ENCODE measurements at places on chromosomes 11 and 22. TPM values are rescaled to one million over a fixed set of nuclear protein-coding genes. Genes with fewer than 3 reads are reported as not detected.

DNA sequence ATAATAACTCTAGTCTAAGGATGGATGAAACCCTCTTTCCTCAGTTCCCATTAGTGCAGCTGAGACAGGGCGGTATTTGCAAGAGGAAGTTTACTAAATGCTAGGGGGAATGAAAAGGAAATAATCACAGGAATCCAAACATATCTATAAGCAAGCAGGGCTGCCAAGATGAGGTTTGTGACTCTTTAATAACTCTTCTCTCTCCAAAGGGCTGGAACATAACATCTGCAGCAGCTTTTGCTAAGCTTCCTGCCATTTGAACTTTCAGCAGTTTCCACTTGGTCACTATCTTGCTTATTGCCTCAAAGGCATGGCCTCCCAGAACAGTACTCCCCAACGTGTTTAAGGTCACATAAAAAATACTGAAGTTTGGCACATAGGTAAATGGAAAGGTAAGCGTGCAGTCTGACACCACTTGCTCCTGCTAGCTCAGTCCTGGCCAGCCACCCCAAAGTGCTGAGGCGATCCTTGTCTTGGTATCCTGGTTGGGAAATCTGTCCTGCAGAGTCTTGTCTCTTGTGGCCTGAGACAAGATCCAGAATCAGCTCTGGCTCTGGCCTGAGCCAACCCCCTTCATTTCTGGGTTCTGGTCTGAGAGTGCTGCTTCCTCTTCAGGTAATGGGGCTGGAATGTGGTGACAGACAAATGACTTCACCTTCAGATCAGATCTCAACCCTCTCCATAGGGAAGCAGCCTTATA is 81.8 kb downstream of the KCNC1 start:
- H3K27ac ChIP-seq = no peak overlapping the region
- no peak for DNase-seq
- H3K36me3 ChIP-seq = no peaks in the 10 kb centered on the region
- H3K4me3 ChIP-seq = no peak overlapping the region
- no peaks in the 10 kb centered on the region for H3K27me3 ChIP-seq
- H3K4me1 ChIP-seq = no peaks in the 10 kb centered on the region

DNA sequence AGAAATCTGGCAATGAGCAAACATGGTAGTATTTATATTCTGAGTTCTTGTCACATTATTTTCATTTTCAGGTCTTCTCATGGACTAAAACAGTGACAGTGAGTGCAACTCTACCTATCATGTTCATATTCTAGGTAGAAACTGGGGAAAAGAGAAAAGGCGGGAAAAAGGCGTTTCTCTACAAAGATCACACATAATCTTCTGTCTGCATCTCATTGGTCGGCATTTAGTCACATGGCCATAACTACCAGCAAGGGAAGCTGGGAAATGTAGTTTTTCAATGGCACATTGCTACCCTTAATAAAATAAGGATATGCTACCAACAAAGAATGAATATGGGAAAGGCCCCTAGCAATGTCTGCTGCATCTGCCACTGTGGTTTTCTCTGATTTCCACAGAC is 57.6 kb upstream of the B3GAT1 start:
- peaks cover 5% of the 10 kb centered on the region for H3K27me3 ChIP-seq
- H3K4me1 ChIP-seq = no peaks in the 10 kb centered on the region
- no peak for DNase-seq
- no peak overlapping the region for H3K4me3 ChIP-seq
- H3K27ac ChIP-seq = no peak overlapping the region

DNA sequence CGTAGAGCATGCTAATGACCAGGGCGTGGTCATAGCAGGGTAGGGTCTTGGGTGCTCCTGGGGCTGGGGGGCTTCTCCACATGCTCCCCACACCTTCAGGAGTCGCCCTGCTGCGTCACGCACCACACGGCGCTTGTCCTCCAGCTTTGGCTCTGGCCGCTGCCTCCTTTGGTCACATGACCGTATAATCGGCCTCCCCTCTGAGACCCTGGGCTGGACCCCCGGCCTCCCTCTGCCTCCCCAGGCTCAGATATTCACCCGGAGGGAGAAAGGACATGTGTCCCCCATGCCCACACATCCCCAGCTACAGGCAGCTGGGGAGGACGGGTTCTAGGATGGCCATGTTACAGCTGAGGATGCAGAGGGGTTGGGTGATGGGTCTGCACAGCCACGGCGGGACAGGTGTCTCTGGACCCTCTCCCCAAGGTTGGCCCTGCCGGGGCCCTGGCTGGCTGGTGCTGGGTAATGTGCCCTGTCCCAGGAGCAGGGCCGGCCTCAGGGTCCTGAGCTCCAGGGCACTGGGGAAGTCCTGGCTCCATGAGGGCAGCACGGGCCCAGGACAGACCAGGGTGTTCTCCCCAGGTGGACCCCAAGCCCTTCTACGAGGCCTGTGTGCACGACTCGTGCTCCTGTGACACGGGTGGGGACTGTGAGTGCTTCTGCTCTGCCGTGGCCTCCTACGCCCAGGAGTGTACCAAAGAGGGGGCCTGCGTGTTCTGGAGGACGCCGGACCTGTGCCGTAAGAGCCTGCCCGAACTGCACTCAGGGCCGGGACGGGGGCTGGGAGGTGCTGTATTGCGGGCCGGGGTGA is 14.5 kb downstream of the MUC2 start:
- H3K27me3 ChIP-seq = no peaks in the 10 kb centered on the region
- DNase-seq = no peak
- H3K36me3 ChIP-seq = no peaks in the 10 kb centered on the region
- no peak overlapping the region for H3K4me3 ChIP-seq

GRCh38 chr11:131957875-131958274 is 587.5 kb downstream of the NTM start:
- no peak overlapping the region for H3K27ac ChIP-seq
- H3K36me3 ChIP-seq = no peaks in the 10 kb centered on the region
- no peak for DNase-seq
- no peaks in the 10 kb centered on the region for H3K27me3 ChIP-seq
- H3K4me3 ChIP-seq = no peak overlapping the region

DNA sequence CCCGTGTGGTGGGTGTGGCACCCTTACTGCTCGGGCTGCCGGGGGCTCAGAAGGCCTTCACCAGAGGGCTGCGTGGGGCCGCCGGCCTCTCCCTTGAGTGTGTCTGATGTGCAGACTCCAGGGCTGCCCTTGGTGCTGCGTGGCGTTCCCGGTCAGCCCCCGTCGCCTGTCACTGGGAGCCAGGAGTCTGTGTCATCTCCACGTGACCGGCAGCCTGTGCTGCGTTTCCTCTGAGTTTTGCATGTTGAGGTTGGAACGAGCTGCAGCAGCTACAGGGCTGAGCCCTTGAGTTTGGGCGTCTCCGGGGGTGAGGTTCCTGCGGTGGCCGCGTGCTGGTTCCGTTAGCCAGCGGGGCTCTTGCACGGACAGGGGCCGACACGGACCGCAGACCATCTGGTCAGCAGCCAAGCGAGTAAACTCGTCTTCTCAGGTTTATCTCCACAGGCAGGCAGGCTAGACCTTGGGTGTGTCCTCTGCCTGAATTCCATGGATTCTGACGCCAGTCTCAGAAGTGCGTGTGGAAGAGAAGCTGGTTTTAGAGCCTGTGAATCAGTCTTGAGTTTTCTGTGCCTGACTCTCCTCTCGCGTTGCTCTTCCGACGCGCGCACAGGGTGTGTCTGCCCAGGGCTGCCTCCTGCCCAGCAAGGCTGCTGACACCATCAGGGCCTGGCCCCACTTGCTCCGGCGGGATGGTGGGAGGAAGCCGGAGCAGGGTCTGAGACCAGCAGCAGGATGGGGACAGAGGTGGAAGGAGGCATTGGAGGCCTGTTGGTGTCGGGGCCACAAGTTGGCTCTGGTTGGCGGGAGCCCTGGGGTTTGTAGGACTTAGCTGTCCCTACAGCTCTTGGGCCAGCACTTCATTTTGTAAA is 10.5 kb downstream of the PTDSS2 start:
- H3K36me3 ChIP-seq = peaks cover 4% of the 10 kb centered on the region
- DNase-seq = no peak
- no peak overlapping the region for H3K4me3 ChIP-seq
- H3K27ac ChIP-seq = no peak overlapping the region
- H3K27me3 ChIP-seq = no peaks in the 10 kb centered on the region
- peaks cover 15% of the 10 kb centered on the region for H3K4me1 ChIP-seq

- H3K27me3 ChIP-seq = no peaks in the 10 kb centered on the region
- no peak overlapping the region for H3K4me3 ChIP-seq
- no peaks in the 10 kb centered on the region for H3K4me1 ChIP-seq
- no peak for DNase-seq
- no peaks in the 10 kb centered on the region for H3K36me3 ChIP-seq
These were observed 229.2 kb upstream of the TBCEL start for GRCh38 chr11:120794748-120795147.

DNA sequence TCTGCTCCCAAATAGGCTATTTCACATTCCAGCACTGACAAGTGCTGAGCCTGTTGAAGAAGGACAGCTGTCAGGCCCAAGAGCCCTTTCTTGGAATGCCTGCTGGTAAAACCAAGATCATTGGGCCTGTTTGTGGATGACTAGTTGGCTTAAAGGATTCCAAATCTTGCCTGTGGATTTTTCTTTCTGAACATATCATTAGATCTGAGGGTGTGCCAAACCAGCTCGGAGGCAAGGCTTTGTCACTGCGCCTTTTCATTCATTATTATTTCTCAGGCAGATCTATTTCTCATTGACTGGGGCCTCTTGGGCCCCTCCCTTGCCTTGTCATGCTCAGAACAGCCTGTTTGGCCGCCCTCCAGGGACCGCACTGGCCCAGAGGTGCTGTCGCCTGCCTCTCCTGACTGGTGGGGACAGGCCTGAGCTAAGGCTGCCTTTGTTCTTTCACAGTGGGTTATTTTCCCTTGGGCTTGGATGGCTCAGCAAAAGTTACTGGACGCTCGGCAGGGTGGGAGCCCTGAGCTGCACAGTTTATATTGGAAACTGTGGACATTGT is 222.7 kb upstream of the SESN3 start:
- no peaks in the 10 kb centered on the region for H3K27me3 ChIP-seq
- no peak for DNase-seq
- H3K27ac ChIP-seq = no peak overlapping the region
- no peak overlapping the region for H3K4me3 ChIP-seq
- H3K36me3 ChIP-seq = no peaks in the 10 kb centered on the region
- H3K4me1 ChIP-seq = no peaks in the 10 kb centered on the region

DNA sequence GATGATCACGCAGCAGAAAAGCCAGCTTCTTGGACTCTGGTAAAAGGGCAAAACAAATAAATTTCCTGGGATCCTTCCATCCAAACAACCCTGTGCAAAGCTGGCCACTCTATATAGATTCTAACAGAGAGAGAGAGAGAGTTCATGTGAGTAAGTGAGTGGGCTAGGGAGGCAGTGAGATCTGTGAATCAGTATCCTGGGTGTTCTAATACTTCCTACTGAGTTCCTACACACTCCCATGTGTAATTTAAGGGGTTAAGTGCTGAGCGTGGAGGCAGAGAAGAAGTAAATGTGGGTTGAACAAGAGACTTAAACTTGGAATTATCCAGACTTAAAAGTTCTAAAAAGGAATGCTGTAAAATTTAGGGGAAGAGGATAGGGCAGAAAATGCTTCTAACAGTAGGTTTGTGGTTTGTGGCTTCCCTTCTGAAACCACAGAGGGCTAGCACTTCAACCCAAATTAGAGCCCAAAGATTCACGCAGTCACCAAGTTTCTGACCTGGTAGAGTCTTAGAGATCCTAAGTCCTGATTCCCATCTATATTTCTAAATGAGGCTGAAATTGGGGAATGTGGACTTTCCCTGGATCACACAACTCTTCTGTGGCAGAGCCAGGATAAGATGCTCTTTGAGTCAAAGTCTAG is 413.9 kb downstream of the TENM4 start:
- no peaks in the 10 kb centered on the region for H3K4me1 ChIP-seq
- H3K36me3 ChIP-seq = no peaks in the 10 kb centered on the region
- H3K27ac ChIP-seq = no peak overlapping the region
- DNase-seq = no peak

- no peak overlapping the region for H3K4me3 ChIP-seq
- no peaks in the 10 kb centered on the region for H3K27me3 ChIP-seq
- no peak for DNase-seq
- H3K27ac ChIP-seq = no peak overlapping the region
- no peaks in the 10 kb centered on the region for H3K36me3 ChIP-seq
- no peaks in the 10 kb centered on the region for H3K4me1 ChIP-seq
These were observed 196.4 kb downstream of the IGLL1 start for GRCh38 chr22:23383491-23384361.

GRCh38 chr11:30705913-30706675 is 119.9 kb upstream of the MPPED2 start:
- no peaks in the 10 kb centered on the region for H3K27me3 ChIP-seq

- peak; percentile 24 for DNase-seq
- no peaks in the 10 kb centered on the region for H3K4me1 ChIP-seq
- no peak overlapping the region for H3K27ac ChIP-seq
- H3K27me3 ChIP-seq = no peaks in the 10 kb centered on the region
- H3K4me3 ChIP-seq = no peak overlapping the region
- peaks cover 18% of the 10 kb centered on the region for H3K36me3 ChIP-seq
These were observed 16.3 kb upstream of the GPR83 start for GRCh38 chr11:94417386-94417987.

- H3K36me3 ChIP-seq = no peaks in the 10 kb centered on the region
- no peak overlapping the region for H3K4me3 ChIP-seq
- no peak overlapping the region for H3K27ac ChIP-seq
- H3K27me3 ChIP-seq = peaks cover 6% of the 10 kb centered on the region
- peaks cover 2% of the 10 kb centered on the region for H3K4me1 ChIP-seq
These were observed 69.8 kb downstream of the PRR5L start for GRCh38 chr11:36365907-36366306.

DNA sequence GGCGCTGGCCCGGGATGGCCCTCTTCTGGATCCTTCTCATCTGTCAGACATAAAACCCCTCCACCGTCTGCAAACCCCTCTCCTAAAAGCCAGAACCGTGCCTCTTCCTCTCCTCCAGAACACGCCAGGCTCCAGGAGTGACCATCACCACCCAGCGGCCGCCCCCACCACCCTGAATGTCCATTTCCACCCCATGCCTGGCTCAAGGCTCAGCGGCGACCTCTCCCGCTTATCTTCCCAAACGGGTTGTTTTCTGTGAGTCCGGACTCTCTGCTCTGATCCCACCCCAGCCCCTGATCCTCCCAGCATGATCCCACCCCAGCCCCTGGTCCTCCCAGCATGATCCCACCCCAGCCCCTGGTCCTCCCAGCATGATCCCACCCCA is 37.6 kb downstream of the CELSR1 start:
- no peaks in the 10 kb centered on the region for H3K4me1 ChIP-seq
- H3K4me3 ChIP-seq = no peak overlapping the region
- no peak overlapping the region for H3K27ac ChIP-seq
- H3K27me3 ChIP-seq = peaks cover 2% of the 10 kb centered on the region

DNA sequence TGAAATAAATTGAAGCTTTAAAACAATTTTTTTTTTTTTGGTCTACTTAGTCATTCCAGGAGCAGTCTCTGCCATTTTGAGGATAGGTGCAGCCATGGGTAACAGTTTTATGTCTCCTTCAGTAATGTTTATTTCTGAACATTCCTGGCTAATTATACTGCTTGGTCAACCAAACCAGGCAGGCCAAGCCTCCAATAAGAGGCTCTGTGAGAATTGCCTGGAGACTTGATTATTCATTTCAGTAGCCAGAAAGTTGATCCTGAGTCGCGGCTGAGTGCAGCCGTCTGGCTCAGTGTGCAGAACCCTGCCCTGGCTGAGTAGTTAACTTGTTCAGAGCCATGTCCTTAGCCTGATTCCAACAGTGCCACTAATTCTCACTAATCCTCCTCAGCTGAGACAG is 364.0 kb upstream of the FAT3 start:
- DNase-seq = no peak
- H3K27me3 ChIP-seq = no peaks in the 10 kb centered on the region
- no peak overlapping the region for H3K27ac ChIP-seq
- no peaks in the 10 kb centered on the region for H3K4me1 ChIP-seq
- no peaks in the 10 kb centered on the region for H3K36me3 ChIP-seq
- no peak overlapping the region for H3K4me3 ChIP-seq

The F2 gene
- total RNA-seq = not detected
